BJ (cell line): ENCODE measurements at places on chromosomes 2 and 18.

DNA sequence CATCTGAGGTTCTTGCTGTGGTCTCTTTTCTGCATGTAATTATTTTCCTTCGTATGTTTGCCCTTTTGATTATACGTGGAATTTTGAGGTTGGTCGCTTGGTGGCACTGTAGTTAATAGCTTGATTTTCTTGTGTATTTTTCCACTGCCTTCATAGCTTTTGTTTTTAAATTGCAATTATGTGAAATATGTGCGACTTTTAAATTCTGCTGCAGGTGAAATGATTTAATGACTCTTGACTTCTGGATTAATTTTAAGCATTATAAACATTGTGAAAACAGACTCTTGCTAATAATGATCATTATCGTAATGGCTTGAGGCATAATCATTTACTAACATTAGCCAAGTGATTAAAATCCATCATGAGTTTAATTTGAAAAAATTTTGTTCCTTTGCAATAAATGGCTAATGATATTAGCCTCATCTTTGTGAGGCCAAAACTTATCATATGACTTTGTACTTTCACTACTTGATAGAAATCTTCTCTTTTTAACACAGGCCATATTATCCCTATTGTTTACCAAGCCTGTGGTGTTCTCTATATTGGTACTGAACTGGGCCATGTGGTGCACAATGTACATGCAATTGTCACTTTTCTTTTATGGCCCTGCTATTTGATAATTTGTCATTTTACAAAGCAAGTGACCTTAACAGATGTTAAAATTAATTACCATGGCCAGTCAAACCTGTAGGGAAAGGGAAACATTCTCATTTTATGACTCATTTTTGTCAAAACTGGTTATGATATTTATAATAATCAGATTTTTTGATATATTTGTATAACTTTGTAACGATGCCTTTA is 62.8 kb upstream of the NEUROD1 start:
- DNase-seq: no peak

DNA sequence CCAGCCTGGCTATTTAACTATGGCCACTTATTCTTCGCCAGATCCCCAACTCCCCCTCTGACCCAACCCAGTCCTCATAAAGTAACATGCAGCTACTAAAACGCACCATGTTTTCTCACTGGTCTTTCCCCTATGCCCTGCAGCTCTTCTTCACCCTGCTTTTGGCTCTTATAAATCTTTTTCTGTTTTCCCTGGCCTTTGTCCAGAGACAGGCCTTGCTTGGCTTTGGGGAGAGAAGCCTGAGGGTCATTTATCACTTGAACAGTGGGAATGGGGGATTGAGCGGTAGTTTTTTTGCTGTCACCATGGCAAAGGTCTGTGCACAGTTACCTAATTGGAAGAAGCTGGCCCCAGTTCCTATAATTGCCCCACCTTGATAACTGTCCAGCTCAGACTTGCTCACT is 202.9 kb upstream of the NT5C1B start:
- no peak for DNase-seq

GRCh38 chr18:50183556-50183955 is 11.4 kb downstream of the MYO5B start:
- DNase-seq: no peak

DNA sequence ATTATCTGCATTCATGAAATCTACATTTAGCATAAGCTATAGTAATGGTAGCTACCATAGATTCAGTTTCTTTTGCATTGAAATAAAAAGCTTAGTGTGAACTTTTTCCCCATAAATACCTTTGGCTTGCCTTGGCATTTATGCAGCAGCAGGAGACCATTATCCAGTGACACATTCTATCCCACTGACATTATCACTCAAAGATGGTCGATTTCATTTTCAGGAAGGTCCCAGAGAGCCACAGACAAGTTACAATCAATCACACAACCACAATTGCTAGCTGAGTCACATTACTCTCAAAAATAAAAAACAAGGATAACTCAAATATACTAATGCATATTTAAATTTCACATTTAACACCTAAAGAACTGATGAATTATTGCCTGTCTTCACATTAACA is 512.7 kb upstream of the CDH2 start:
- DNase-seq: no peak

DNA sequence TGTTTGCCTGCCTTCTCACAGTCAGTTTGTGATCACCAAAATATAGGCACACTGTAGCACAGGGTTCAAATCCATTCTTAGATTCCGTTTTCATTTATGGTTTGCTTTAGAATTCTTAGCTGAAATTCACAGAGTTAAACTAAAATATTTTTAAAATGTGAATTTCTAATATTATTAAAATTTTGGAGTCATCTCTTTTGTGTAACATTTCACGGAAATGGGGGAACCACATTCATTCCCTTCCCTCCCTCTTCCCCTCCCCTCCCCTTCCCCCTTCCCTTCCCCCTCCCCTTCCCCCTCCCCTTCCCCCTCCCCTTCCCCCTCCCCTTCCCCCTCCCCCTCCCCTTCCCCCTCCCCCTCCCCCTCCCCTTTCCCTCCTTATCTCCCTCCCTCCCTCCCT is 11.4 kb upstream of the LDAH start:
- no peak for DNase-seq

DNA sequence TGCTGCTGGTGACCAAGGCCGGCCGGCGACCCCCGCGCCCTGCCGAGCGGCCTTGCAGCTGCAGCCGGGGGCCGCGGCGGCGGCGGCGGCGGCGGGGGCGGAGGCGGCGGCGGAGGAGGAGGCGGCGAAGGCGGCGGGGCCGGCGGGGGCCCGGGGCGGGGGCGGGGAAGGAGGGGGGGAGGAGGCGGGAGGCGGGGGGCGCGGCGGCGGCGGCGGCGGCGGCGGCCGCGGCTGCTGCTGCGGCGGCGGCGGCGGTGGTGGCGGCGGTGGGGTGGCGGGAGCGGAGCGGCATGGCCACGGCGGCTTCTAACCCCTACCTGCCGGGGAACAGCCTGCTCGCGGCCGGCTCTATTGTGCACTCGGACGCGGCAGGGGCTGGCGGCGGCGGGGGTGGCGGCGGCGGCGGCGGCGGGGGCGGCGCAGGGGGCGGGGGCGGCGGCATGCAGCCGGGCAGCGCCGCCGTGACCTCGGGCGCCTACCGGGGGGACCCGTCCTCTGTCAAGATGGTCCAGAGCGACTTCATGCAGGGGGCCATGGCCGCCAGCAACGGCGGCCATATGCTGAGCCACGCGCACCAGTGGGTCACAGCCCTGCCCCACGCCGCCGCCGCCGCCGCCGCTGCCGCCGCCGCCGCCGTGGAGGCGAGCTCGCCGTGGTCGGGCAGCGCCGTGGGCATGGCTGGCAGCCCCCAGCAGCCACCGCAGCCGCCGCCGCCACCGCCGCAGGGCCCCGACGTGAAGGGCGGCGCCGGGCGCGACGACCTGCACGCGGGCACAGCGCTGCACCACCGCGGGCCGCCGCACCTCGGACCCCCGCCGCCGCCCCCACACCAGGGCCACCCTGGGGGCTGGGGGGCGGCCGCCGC is 1.5 kb downstream of the POU3F3 start:
- no peak for DNase-seq

GRCh38 chr2:23491591-23492336 is 106.8 kb downstream of the KLHL29 start:
- no peak for DNase-seq

DNA sequence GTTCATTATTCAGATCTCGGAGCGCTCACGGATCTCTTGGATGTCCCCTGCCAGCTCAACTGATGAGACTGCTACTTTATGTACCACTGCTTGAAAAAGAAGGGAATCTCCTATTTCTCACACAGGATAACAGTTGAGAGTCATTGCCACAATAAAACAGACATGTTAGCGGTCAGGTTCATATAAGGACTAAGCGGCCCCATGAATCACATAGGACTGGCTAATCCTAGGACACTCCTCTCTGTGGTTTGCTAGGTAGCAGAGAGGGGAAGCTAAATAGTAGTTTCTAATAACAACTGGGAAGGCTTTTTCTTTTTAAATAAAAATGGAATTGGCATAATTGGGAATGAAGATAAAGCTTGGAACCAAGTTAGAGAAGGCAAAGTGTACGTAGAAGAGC is 15.9 kb upstream of the TGFA start:
- DNase-seq: no peak

- peak; percentile 36 for DNase-seq
These were observed 44.3 kb downstream of the CCDC148 start for GRCh38 chr2:158412206-158412605.

GRCh38 chr2:75027886-75028285 is 69.4 kb downstream of the POLE4 start:
- no peak for DNase-seq

GRCh38 chr18:28766027-28766426 is 589.1 kb upstream of the CDH2 start:
- no peak for DNase-seq

DNA sequence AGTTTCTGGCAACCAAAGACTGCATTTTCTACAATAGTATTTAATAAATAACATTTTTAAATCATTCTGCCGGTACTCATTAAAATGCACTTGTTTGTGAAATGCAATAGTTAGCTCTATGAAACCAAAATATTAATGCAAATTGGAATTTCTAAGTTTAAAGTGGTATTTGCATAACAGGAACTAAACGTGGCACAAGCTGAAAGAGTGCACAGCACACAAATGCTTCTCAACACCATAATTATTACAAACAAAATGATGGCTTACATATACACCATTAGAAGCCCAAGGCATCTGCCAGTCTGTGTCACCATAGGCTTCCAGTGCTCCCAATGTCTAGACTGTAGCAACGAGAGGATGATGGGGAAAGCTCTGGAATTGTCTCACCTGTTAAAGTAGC is 280.5 kb downstream of the TCF4 start:
- no peak for DNase-seq

GRCh38 chr18:8724452-8724851 is 19.1 kb downstream of the MTCL1 start:
- no peak for DNase-seq

DNA sequence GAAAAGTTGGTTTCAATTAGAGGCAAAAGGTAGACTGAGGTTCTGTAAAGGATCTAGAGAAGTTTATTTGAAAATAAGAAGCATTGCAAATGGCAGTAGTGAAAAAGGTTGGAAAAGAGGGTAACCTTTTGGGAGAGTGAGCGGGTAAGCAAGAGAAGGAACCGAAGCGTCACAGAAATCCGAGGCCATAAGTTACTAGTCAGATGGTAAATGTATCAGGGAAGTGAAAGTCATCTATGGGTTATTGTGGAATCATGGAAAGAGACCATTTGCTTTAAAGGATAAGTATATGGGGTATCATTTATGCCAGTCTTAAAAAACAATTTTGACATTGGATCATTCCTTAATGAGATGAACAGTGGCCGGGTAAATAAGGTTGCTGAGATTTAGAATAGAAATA is 30.5 kb downstream of the EML4 start:
- no peak for DNase-seq

GRCh38 chr18:7830468-7830867 is 263.4 kb downstream of the PTPRM start:
- no peak for DNase-seq

- DNase-seq: no peak
These were observed 257.3 kb downstream of the EPHA4 start for GRCh38 chr2:221314786-221315185.

GRCh38 chr2:140122001-140122400 is 1341.8 kb upstream of the NXPH2 start:
- DNase-seq: no peak

DNA sequence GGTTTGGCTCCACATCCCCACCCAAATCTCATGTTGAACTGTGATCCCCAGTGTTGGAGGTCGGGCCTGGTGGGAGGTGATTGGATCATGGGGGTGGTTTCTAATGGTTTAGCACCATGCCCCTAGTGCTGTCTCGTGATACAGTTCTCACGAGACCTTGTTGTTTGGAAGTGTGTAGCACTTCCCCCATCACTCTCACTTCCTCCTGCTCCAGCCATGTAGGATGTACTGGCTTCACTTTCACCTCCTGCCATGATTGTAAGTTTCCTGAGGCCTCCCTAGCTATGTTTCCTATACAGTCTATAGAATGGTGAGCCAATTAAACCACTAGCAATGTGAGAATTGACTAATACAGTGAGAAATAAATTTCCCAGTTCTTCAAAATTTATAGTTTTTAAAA is 325.9 kb downstream of the FSIP2 start:
- DNase-seq: no peak

GRCh38 chr2:226892729-226893128 is 56.9 kb downstream of the RHBDD1 start:
- no peak for DNase-seq

- DNase-seq: peak; percentile 88
These were observed 53.5 kb downstream of the SLC4A1AP start for GRCh38 chr2:27717070-27717795.

GRCh38 chr2:233247744-233248143 is 3.7 kb upstream of the ATG16L1 start:
- DNase-seq: no peak

- no peak for DNase-seq
These were observed 92.4 kb upstream of the LCLAT1 start for GRCh38 chr2:30354621-30355020.
